AG20443 (cell line): ENCODE measurements at places on chromosomes 7 and 10.

GRCh38 chr10:132316133-132316532 lies 8.4 kb upstream of the STK32C start:
- no peak for DNase-seq

DNA sequence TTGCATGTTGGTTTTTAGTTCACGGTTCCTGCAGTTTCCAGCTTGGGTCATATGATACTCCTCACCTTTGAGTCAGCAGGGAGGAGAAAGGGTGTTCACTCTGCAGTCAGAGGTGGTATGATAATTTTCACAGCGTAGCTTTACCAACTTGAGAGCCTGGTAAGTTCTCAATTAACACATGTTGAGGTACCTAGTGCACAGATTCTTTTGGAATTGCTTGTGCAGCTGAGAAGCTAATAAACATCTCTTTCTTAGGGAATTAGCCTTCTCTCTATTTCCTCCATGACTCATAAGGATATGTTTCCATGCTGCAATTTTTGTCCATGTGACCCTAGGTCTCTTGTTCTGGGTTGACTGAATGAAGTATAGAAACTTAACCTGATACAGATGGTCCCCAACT lies 166.6 kb downstream of the KIF20B start:
- DNase-seq, result no peak

GRCh38 chr10:86334488-86335085 lies 32.0 kb downstream of the GRID1 start:
- DNase-seq, result no peak

- no peak for DNase-seq
Measured at GRCh38 chr10:121007264-121007663, 156.1 kb downstream of the WDR11 start.

DNA sequence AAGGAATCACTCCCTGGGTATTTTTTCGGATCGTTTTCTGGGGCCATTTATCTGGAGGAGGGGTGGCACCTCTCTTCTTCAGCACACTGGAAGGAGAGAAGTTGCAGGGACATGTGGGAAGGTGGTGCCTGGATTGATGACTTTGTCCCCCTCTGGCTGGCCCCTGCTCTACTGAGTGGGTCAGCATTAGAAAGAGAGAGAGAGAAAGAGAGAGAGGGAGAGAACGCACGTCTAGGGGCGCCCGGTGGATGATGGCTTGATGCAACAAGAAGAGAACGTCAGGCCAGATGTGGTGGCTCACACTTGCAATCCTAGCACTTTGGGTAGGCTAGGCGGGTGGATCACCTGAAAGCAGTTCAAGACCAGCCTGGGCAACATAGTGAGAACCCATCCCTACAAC lies 5.5 kb upstream of the MUC12 start:
- no peak for DNase-seq

DNA sequence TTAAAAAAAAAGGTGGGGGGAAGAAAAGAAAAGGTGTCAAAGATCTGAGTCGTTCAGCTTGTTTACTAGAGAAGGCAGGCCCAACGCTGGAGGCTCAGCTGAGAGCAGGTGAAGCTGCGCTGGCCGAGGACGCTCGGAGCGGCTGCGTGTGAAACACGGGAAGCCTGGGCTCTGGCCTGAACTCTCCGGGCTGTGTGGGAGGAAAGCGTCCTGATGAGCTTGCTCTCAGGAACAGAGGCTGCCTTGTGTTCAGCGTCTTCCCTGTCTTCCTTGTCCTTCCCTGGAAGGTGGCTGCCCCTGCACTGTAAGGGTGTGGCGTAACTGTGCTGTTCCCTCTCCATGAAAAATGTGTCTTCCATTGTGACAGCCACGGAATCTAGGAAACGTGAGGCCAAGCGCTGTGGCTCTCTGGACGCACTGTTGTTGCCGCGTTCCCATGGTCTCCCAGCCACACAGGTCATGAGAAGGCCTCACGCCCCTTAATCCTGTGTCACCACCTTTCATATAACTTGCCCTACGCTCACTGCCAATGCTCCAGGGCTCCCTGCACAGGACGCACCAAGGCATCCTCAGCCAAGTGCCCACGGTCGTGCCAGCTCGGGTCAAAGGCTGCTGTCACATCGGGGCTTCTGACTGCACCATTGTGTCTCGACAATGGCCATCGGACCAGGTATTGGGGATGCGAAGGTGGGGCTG lies 15.8 kb downstream of the IL15RA start:
- no peak for DNase-seq

DNA sequence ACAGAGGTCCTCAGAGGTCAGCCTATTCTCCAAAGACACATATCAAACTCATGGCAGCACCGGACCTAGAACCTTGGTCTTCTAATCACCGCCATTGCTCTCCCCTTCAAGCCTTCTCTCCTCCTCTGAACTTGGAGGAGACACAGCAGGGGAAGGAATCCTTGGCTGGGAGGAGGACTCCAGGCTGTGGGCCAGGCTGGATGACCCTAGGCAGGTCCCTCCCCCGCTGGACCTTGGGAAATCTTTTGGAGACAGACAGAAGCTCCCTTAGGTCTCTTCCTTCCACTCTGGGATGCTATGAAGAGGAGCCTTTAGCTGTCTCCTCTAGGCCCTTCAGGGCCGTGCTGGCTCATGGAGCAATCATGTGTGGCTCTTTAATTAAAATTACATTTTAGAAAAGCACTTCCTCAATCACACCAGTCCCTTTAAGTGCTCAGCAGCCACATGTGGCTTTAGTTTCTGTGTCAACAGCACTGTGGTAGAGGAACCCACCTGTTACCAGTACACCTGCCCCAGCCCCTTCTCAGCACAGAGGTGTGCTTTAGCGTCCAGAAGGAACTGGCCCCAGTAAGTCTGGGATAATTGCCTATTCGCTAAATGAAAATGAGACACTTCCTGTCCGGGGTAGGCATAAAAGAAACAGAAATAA lies 238.2 kb downstream of the CELF2 start:
- no peak for DNase-seq

DNA sequence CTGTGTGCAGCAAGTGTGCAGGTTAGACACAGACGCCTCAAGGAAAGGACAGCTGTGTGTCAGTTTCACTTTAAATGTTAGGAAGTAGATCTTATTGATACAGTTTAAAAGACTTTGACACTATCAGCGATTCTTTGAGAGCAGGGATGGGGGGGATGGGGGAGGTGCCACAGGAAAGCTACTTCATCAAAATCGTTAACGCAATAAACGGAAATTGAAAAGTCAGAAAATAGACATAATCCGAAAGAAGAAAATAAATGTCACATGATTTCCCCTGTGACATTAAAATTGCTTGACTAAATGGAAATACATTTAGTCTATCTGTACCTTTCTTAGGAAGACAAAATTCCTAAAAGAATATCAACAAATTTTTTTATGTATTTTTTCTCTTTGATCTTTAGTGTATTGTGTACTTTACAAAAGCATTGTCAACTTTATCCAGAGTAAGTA lies 476 bp upstream of the ZNF33B start:
- DNase-seq, result no peak

DNA sequence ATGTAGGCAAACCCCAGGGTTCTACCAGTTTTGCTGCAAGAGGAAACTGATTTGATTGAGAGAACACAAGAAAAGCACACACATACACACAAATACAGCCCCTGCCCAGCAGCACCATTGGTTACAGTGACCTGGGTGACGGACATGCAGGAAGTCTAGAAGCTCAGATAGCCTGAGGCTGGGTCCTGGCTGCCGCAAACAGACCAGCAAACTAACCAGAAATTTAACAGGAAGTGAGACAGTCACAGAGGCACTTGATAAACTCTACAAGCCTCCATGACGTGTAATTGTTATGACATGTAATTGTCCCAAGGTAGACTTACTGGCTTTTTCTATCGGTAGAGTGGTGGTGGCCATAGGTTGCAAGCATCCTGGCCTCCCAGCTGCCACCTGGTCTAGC lies 58.9 kb downstream of the PRKAR2B start:
- DNase-seq, result no peak

DNA sequence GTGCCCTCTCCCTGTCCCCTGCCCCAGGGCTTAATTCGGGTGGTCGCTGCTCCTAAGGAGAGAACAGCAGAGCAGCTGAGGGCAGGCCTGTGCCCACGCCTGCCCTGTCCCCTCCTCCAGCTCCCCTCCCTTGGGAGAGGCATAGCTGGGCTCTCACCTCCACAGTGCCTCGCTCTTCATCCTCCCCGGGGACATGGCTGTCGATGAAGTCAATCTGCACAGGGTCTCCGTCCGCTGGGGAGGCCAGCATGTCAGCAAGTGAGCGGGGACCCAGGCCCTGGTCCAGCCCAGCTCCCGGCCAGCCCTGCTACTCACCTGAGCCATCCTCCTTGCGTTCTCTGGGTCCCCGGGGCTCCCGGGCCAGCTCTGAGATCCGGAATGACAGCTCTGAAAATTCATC lies 3.8 kb upstream of the SAP25 start:
- no peak for DNase-seq

DNA sequence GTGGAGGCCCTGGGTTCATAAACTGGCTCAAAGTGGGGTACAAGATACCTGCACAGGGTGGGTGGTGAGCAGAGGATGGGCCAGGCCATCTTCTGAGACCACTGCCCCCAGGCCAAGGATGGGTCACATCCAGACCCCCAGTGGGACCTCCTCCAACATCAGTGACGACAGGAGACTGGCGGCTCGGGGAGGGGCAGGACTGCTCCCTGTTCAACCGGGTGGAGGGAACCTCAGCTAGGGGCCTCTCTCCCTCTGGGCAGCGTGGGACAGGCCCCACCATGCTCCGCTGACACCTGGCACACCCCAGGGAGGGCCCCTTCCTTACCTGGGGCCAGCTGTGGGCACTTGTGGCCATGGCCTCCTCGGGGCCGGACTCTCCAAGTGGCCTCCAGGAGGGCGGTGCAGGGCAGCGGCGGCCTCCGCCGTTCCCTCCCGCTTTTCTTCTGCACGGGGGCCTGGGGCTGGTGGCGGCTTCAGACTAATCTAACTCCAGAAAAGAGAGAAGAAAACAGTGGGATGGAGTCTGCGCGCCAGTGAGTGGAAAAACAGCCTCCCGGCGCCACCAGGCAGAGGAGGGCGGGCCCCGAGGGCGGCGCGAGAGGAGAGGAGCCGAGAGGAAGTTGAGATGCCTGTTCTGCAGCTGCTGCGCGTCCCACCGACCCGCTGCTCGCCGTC lies at the start of gene CALHM2:
TSS of gene CALHM2 (minus strand) at position 540 of the 675 bp plus-strand sequence. CDS start 2,429 bp downstream, outside the sequence.
- DNase-seq, result peak; percentile 90

- DNase-seq, result no peak
Measured at GRCh38 chr7:70855373-70855772, 276.6 kb upstream of the GALNT17 start.

GRCh38 chr7:34070511-34071323 lies 165.4 kb downstream of the BMPER start:
- DNase-seq, result no peak

GRCh38 chr7:152176797-152177196 lies 151.3 kb downstream of the GALNT11 start:
- DNase-seq, result no peak

GRCh38 chr7:94395141-94396036 lies 694 bp downstream of the COL1A2 start:
- peak; percentile 49 for DNase-seq

DNA sequence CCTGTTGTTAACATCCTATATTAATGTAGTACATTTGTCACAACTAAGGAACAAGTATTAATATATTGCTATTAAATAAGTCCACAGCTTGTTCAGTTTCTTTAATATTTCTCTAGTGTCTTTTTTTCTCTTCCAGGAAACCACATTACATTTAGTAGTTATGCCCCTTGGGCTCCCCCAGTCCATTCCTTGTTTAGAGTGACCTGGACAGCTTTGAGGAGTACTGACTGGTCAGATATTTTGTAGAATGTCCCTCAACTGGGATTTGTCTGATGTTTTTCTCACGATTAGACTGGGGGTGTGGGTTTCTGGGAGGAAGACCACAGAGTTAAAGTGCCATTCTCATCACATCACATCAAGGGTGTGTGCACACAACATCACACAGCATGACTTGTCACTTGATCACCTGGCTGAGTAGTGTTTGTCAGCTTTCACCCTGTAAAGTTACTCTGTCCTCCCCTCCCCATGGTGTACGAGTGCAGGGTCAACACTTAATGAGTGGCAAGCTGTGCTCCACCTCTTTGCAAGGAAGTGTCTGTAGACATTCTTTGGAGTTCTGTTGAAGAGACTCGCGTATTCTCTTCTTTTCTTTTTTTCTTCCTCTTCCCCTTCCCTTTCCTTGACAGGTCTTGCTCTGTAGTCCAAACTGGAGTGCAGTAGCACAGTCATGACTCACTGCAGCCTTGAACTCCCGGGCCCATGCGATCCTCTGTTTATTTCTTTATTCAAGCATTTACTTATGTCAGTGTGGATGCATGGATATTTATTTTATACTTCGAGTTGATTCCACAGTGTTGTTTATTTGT lies 10.2 kb downstream of the LMTK2 start:
- no peak for DNase-seq

DNA sequence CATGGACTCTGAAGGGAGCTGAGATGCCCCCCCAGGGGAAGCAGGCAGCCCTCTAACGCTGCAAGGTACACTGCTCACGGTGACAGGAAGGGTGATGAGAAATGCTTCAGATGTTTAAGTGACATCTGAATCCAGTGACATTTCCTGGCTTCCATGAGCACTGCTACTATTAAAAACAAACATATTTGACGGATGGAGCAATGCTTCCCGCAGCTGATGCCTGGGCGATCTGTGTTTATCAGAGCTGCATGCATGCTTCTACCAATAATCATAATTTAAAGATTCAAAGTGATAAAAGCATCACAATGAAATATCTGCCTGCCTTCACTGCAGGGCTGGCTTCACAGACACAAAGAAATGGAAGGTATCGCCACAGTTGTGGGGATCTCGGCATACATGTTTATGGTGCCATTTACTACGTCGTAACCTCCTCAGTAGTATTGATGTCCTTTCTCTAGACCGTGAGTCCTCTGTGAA lies 66.1 kb upstream of the AOAH start:
- DNase-seq, result no peak

DNA sequence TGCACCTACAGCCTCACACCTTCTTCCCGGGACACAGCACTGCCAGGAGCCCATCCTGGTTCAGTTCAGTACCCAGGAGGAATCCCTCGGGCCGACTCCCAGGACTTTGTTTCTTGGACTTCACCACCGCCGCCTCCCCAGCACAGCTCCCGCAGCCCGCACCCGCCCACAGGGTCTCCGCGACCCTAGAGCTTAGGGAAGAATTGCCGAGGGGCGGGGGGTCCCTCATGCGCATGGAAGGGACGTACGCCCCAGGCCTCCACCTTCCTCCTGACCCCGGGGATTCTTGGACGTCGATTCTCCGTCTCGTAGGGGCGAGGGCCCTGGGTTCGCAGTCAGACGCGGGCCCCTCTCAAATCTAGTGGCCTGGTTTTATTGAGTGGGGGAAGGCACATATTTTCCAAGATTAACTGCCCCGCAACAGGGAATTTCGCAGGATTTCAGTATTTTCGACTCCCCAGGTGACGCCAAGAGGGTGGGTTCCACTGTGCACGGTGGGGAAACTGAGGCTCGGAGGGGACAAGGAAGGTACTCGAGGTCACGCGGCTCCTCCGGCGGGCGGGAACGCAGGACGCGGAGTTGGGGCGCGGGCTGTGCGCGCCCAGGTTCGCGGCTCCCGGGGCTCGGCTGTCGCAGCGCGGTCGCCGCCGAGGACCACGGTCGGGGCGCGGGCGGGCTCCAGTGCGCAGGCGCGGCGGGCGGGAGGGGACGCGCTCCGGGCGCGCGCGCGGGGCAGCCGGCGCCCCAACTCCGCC lies at the start of gene ADCY1:
TSS of gene ADCY1 (plus strand) at position 708 of the 755 bp plus-strand sequence. CDS start 176 bp downstream, outside the sequence.
- peak; percentile 77 for DNase-seq
